ENCODE measurements at places on chromosomes 5 and 9.

DNA sequence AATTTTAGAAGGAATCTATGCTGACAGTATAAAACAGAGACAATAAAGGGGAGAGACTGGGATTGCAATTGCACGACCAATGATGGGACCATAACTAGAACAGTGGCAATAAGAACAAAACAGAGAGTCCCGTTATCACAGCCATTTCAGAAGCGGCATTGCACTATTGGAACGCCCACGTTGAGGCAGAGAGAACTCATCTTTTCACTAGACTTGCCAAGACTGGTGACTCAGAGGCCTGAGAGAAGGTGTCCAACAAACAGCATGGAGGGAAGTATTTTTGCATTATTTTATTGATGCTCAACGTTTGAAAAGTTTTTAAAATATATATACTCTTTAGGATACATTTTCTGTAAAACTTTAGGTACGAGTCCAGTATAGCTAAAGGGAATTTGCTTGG lies 737.7 kb downstream of the TLE1 start:
- no peak for DNase-seq

GRCh38 chr5:147912011-147912410 lies 5.7 kb upstream of the C5orf46 start:
- DNase-seq: no peak

DNA sequence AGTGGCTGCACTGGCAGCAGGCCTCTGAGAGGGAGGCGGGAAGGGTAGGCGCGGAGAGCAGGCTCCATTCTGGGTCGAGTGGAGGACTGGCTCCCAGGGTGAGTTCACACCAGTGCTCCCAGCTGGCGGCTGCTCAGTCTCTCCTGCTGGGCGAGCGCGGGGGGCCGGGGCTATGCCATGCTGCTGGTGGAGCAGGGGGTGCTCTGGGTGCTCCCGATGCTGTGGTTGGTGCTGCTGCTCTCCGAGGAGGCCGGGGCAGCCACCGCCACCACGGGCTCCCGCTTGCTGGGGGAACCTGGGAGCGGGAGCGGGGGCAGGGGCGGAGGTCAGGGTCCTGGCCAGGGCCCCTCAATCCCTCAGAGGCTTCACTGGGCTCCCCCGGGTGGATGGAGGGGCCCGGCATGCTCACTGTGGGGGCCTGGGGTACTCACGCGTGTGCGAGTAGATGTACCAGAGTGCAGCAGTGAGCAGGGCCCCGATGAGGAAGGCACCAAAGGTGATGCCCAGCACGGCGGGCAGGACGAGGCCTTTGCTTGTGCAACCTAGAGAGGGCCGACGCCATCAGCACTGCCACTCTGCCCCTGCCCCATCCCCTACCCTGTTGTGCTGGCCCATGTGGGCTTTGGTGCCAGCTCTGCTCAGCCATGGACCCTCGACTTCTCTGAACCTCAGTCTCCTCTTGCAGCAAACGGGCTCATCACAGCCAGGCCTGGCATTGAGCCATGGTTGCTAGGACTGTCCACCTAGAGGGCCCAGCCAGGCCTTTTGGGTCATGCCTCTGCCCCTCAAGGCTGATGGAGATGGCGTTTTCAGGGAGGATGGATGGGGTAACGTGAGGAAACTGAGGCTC lies 13.1 kb downstream of the FPGS start:
- no peak for DNase-seq

GRCh38 chr9:12879961-12880360 lies 105.1 kb downstream of the LURAP1L start:
- DNase-seq: no peak

All from activated CD4-positive, alpha-beta T cell treated with anti-CD3 and anti-CD28 coated beads for 36 hours (primary cell).